Hematopoietic multipotent progenitor cell treated with erythropoietin and hydrocortisone succinate and interleukin-3 and kit ligand, for 6 days (in vitro differentiated cells): ENCODE measurements at places on chromosomes 2 and 18.

DNA sequence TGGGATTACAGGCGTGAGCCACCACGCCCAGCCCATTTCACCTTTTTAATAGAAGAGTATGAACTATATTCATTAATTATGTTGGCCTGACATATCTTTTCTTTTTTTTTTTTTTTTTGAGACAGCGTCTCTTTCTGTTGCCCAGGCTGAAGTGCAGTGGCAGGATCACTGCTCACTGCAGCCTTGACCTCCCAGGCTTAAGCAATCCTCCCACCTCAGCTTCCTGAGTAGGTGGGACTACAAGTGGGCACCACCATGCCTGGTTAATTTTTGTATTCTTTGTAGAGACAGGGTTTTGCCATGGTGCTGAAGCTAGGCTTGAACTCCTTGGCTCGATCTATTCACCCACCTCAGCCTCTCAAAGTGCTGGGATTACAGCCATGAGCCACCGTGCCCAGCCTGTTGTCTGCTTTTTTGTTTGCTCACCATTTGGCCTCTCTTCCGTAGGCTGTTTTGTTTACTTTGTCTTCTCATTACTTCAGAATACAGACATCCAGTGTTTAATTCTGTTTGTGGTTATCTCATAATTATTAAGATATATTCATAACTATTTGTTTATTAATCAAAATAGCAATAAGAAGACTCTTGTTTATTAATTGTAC, 16.3 kb upstream of the CDH2 start:
- DNase-seq, result no peak

DNA sequence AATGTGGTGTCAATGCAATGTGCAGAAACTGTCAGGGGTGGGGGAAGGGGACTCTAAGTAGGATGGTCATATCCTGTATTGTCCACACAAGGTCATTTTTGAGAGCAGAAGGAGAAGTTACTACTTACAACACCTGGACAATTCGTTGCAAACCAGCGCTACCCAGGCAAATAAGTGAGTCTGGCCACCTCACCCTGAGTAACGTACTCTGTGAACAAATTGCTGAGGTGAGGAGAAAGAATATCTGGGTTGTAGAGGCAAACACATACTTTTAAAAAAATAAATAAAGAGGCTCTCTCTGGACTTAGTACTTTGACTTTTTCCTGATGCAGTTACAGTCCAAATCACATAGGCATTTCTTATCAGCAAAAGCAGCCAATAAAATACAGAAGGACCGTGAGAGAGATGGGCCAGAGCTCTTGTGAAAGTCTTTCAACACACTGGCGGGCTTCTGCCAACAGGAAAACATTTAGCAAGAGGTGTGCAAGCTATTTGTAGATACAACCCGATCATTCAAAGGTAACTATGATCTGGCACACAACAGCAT, 268.2 kb upstream of the ID2 start:
- DNase-seq, result peak; percentile 58

GRCh38 chr2:160522951-160523710, 29.5 kb upstream of the RBMS1 start:
- no peak for DNase-seq

DNA sequence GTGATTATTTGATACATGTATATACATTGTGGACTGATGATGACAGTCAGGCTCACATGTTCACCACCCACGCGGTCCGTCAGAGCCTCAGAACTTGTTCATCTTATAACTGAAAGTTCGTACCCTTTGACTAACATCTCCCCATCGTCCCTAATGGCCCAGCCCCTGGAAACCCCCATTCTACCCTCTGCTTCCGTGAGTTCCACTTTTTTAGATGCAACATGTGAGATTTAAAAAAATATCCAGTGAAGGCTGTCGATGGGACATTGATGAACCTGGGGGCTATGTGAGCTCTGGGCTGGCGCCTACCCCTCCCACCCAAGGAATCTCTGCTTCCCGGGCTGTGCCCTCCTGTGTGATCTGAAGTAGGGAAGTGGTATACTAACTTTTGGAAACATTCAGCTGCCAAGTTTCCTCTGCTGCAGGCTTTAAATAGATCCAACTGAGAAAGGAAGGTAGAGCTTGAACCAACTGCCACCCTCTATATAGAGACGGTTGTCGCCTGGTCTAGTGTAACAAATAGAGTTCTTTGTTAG, 163.8 kb downstream of the FAM210A start:
- no peak for DNase-seq

DNA sequence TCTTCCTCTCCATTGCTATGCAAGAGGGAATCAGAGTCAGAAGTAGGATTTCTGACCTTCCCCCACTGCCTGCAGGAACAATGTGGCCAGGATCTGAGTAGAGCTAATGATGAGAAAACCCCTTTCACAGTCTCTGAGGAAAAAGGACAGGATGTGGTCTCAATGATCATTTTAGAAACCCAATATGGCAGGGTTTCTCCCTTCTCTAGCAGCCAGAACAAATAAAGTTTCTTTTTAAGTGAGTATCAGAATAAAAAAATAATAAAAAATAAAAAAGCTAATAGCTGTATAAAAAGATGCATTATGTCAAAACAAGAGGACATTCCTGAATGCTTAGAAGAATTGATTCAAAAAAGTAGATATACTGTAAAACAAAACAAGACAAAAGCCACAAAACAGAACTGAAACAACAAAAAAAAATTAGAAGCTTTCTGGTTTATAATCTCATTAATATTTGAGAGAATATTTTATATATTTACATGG, 1124.9 kb upstream of the ZEB2 start:
- no peak for DNase-seq

- DNase-seq, result no peak
These were observed 34.4 kb upstream of the ROCK1 start for GRCh38 chr18:21146016-21146415.

DNA sequence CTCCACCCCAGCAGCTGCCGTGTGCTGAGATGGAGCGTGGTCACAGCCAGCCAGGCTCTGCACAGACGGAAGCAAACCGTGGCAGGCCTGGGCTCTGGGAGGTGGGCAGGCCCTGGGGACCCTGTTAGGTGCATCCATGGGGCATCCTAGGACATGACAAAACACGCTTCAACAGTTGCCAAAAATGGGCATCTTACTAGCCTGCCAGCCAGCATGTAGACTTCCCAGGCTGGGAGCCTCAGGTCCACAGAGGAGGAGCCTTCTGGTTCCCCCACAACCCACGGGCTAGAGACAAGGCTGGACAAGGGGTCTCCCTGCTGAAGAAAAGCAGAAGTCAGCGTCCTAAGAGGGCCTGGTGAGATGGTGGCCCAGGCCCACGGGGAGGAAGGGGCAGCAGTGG, 139.5 kb downstream of the HDAC4 start:
- no peak for DNase-seq

GRCh38 chr18:69400253-69400975, at the start of gene DOK6:
Gene DOK6, plus strand, starts transcription at chr18:69400888.
- peak; percentile 12 for DNase-seq
